ENCODE measurements at places on chromosomes 11 and 22. TPM values are rescaled to one million over a fixed set of nuclear protein-coding genes. Genes with fewer than 3 reads are reported as not detected.

Gene PTPRCAP
- total RNA-seq = 1.4 TPM

GRCh38 chr22:17097701-17098100 lies 12.9 kb downstream of the IL17RA start:
- H3K36me3 ChIP-seq = no peaks in the 10 kb centered on the region
- no peak overlapping the region for H3K4me3 ChIP-seq
- H3K4me1 ChIP-seq = no peaks in the 10 kb centered on the region
- DNase-seq = no peak

Gene SYT9
- not detected for total RNA-seq

Gene OR2AG2
- total RNA-seq = not detected

Gene ARFGAP3
- 19.7 TPM for total RNA-seq

Gene GLYAT
- total RNA-seq = 0.54 TPM

Gene KCNJ11
- 88.4 TPM for total RNA-seq

Gene H19
- total RNA-seq = 4,259 TPM

- H3K36me3 ChIP-seq = no peaks in the 10 kb centered on the region
- no peak overlapping the region for H3K27ac ChIP-seq
- no peak for DNase-seq
- H3K4me1 ChIP-seq = no peaks in the 10 kb centered on the region
- H3K27me3 ChIP-seq = peaks cover 3% of the 10 kb centered on the region
Observed at GRCh38 chr11:103618528-103618927, 417.9 kb upstream of the DDI1 start.

DNA sequence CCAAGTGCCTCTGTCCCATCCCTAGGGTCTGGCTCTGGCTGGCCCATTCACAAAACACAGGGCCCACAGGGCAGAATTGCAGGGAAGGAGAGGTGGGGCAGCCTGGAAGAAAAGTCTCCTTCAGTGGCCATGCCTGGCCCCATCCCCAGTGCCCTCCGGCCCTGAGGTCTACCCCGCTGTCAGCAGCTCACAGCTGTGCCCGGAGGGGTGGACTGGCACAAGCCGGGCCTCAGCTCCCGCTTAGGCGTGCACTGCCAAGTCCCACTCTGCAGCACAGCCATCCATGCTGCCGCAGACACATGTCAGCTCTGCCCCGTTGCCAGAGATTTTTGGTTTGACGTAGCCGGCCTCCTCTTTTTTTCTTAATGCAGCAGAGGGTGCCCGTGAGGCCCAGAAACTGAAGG lies 3.9 kb upstream of the SCN2B start:
- H3K4me3 ChIP-seq = peak overlapping the region; percentile 31
- peak; percentile 79 for DNase-seq
- no peaks in the 10 kb centered on the region for H3K36me3 ChIP-seq
- no peaks in the 10 kb centered on the region for H3K27me3 ChIP-seq

- no peak overlapping the region for H3K4me3 ChIP-seq
- no peaks in the 10 kb centered on the region for H3K27me3 ChIP-seq
- H3K36me3 ChIP-seq = no peaks in the 10 kb centered on the region
- H3K4me1 ChIP-seq = no peaks in the 10 kb centered on the region
- no peak overlapping the region for H3K27ac ChIP-seq
- no peak for DNase-seq
Observed at GRCh38 chr22:32606181-32606580, 131.6 kb downstream of the FBXO7 start.

GRCh38 chr22:28344918-28345703 lies 334.5 kb downstream of the TTC28 start:
- H3K4me3 ChIP-seq = no peak overlapping the region
- no peak for DNase-seq
- no peak overlapping the region for H3K27ac ChIP-seq
- no peaks in the 10 kb centered on the region for H3K27me3 ChIP-seq
